IPS-NIHi11 (cell line): ENCODE measurements at places on chromosomes 1 and 21.
A peak's percentile ranks its signal among the peaks of the same experiment; 100 is the strongest.

DNA sequence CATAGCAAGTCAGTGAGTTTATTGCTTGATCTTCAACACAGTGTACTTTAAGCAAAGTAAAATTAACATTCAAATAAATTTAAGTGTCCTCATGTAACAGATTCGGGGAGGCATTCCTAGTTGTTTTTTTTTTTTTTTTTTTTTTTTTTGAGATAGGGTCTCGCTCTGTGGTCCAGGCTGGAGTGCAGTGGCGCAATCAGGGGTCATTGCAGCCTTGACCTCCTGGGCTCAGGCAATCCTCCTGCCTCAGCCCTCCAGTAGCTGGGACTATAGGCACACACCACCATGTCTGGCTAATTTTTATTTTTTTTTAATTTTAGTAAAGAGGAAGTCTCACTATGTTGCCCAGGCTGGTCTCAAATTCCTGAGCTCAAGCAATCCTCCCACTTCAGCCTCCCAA, 22.8 kb downstream of the OSBPL9 start:
- no peak for DNase-seq

DNA sequence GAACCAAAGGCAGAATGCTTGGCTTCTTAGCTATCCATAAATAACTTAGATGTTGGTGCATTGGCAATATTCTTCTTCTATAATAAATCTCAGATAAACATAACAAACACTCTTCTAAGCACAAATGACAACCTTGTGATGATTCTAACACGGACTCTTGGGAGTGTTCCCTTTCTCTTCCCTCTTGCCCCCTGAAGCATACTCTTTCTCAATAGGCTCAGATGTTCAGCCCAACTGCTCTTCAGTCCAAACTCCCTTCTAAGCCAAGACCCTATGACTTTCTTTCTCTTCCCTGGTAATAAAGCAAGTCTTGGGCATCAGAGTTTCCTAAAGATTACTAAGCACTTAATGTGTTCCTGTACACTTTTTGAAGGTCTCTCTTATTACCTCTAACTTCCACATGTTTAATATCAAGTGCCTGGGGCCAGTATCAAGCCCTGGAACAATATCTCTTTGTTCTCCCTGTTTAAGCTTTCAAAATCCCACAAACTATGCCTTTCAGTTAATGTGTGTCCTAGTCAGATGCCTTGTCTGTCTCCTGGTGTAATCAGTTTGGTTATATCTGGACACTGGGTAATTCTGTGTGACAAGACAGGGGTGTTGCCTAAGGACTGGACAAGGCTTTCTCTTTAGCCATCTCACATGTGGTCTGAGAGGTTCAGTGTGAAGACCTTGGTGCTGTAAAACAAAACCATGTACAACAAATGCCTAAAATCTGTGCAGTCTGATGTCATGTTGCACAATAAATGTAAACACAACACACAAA, 92.9 kb upstream of the IVNS1ABP start:
- no peak for DNase-seq

DNA sequence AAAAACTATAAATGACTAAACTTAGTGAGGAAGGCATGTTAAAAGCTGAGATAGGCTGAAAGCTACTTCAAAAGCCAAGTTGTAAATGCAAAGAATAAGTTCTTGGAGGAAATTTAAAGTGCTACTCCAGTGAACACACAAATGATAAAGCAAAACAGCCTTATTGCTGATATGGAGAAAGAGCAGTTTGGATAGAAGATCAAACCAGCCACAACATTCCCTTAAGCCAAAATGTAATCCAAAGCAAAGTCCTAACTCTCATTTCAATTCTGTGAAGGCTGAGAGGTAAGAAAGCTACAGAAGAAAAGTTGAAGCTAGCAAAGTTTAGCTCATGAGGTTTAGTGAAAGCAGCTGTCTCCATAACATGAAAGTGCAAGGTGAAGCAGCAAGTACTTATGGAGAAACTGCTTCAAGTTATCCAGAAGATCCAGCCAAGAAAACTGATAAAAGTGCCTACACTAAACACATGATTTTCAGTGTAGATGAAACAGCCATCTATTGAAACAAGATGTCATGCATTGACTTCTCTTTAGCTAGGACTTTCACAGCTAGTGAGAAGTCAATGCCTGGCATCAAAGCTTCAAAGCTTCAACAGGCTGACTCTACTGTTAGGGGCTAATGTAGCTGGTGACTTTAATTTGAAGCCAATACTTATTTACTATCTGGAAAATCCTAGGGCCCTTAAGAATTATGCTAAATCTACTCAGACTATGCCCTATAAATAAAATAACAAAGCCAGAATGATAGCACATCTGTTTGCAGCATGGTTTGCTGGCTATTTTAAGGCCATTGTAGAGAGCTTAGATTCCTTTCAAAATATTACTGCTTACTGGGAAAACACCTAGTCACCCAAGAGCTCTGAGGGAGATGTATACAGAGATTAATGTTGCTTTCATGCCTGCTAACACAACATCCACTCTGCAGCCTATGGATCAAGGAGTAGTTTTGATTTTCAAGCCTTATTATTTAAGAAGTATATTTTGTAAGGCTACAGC, 188.6 kb downstream of the EIF4G3 start:
- DNase-seq = no peak

- DNase-seq = no peak
These were observed 129.6 kb downstream of the LRRC7 start for GRCh38 chr1:69697340-69697739.

DNA sequence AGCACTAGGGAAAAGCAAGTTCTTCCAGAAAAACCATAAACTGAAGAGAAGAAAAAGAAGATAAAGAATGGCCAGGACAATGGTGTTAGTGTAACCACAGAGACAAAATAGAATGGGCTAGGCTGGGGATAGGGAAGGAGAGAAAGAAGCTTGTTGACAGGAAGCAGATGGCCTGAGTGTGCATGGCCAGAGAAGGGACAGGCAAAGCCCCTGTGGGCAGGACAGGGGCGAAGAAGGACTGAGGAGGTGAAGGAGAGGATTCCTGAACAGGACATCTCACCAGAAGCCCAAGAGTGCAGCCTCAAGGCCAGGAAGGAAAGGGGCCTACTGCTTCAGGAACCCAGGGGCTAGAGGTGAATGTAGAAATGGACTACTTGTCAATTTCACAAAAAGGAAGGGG, 29.3 kb downstream of the IQGAP3 start:
- DNase-seq = no peak

GRCh38 chr1:204450461-204451257, 39.0 kb upstream of the PPP1R15B start:
- no peak for DNase-seq

DNA sequence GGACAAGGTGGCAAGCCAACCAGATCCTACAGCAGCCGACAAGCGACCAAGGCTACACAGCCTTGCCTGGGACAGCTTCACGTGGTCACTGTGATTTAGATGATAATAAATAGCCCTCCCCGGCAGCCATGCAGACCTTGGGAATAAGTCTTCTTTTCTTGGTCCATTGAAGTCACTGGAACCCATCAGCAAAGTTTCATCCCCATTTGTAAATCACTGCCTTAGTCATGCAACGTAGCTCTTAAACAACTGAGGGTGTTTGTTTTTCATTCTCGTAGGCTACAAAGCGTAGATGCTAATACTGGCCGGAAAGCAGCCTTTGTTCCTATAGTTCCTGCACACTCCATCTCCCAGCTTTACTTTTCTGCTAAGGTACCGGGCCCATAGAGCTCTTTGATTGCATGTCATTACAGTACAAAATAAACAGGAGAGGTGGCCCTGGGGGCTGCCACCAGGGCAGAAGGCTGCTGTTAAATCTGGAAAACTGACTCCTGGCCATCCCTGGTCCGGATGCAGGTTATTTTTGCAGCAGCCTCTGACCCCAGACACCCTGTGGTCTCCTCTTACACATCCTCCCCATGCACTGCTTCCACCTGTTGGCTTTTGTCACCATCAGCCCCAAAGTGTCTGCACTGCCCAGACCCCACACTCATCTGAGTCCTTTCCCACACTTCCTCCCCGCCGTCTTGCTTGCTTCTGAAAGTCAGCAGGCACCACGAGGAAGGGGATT, 105.5 kb downstream of the TOMM20 start:
- DNase-seq = no peak

GRCh38 chr1:26833432-26834405, 7.2 kb downstream of the ZDHHC18 start:
- DNase-seq = no peak

DNA sequence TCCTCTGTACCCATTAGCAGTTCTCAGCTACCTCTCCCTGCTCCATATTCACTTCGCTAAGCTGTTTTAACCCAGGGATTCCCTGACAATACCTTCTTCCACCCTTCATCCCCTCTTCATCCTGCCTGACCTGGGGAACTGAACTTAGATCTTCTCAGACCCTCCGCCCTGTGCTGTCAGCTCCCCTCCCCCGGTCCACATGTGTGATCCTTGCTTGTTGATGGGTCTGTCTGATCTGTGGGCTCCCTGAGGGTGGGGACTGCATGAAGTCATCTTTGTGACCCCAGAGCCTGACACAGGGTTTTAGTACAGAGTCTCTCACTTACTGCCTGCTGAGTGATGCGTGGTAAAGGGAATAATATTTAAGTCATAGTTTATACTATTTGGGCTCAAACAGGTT, 11.8 kb downstream of the CHAF1B start:
- DNase-seq = no peak

GRCh38 chr1:145918992-145919939, 749 bp upstream of the PEX11B start:
- peak; percentile 50 for DNase-seq

GRCh38 chr1:154474802-154475201, 27.2 kb upstream of the TDRD10 start:
- no peak for DNase-seq

- no peak for DNase-seq
These were observed 34.6 kb upstream of the HEATR1 start for GRCh38 chr1:236638945-236639344.

DNA sequence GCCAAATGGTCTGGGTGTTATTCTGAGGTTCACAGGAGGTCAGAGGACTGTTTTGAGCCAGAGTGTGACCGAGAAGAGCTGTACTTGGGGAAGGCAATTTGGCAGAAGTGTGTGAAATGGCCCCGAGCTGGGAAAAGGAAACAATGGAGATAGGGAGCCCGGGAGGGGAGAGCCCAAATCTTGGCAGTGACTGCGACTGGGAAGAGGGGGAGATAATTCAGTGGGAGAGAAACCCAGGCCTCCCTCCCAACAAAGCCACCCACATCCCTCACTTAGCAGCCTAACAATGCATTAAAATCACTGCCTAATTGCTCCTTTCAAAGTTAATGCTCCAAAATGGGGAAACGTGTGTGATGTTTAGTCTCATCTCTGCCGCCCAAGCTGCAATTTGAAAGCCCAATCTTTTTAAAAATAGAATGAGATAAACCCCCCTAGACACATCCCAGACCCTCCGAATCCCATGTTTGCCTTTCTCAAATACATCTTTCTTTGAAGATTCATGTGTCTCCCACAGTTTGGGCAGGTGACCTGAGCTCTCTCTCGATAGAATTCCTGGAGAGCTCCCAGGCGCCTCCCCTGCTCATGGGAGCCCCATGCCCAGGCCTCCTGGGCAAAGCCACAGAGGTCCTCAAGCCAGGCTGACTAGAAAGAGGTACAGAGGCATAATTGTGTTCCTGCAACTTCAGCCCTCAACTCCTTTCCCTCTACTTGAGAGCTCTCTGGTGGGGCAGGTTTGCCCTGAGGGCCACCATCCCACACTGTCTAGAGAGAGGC, 17.3 kb downstream of the LRRC52 start:
- DNase-seq = peak; percentile 12

GRCh38 chr1:100445565-100445964, 92.4 kb upstream of the GPR88 start:
- DNase-seq = no peak

GRCh38 chr1:32431736-32432400, 33.0 kb upstream of the ZBTB8B start:
- no peak for DNase-seq

- no peak for DNase-seq
These were observed 16.0 kb downstream of the LRIG2 start for GRCh38 chr1:113088972-113089371.

DNA sequence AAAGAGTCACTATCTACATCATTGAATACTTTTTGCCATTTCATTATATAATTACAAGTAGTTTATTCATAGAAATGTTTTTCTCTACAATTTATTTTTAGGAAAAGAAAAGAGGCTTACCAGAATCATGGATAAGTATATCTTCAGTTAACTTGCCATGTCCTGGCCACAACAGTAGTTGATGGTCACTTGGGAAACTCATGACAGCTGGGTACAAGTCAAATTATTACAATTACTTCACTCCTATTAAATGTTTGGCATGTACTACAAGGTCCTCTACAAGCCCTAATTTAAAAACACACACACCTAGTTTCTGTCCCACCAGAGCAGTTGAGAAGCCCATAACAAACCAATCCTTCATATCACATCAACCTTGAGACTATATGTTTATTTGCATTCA, 29.4 kb downstream of the PALMD start:
- DNase-seq = no peak

- DNase-seq = peak; percentile 16
These were observed 157.2 kb downstream of the ST6GALNAC5 start for GRCh38 chr1:77024500-77024899.
